ENCODE measurements at places on chromosomes 11 and 22.

DNA sequence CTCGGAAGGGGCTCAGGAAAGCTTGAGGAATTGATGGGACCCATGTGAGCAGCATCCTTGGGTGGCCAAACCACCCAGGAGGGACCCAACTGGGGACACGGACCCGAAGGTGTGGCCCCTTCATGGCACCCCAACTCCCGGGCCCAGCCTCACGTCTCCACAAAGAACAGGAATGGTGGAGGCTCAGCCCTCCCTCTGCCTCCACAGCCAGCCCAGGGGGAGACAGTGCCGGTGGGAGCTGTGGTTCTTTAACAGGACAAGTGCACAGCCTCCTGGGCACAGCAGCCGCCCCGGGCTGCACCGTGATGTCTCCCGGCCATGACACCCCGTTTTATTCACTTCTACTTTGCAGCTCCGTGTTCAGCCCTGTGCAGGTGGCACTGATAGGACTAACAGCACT is 587.2 kb downstream of the BRD1 start:
- DNase-seq, result no peak

DNA sequence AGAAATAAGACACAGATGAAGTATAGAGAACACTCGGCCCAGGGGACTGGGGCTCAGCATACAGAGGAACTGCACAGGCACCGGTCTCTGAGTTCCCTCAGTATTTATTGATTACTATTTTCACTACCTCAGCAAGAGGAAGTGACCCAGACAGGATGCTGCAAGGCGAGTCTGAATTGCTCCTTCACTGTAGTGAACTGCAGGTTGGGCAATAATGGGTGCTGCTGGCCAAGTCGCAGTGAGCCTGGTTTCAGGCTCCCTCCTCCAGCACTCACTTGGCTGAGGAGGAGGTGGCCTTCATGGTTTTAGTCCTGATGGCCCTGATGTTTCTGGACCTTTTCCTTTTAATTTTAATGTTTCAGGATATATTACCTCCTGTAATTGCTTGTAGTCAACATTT is 10.4 kb downstream of the OR52K2 start:
- no peak for DNase-seq

- DNase-seq, result no peak
Observed at GRCh38 chr11:60991457-60991856, 20.0 kb downstream of the CD6 start.

GRCh38 chr11:17991783-17992433 is 20.9 kb downstream of the SERGEF start:
- DNase-seq, result peak; percentile 28

Data from effector memory CD8-positive, alpha-beta T cell (primary cell).